NCI-H1694 treated with DMSO at 0.1 percent for 48 hours (cell line): ENCODE measurements at places on chromosomes 7 and 10.
A peak's percentile ranks its signal among the peaks of the same experiment; 100 is the strongest.

DNA sequence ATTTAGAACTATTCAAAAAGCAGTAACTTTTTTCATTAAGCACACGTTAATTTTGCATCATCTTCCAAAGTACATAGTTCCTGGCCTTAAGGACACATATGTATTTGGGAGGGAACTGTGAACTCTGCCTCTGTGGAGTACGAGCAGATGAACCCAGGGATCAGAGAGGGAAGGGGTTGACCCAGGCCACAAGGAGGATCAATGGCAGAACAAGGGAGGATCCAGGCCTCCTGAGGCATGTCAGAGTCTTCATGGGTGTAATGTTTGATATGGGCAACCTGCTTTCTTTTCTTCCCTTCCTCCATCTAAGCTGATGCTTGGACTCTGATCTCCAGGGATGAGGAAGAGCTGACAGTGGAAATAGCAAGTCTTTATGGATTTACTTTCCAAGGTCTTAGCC is 164.0 kb downstream of the SH2D4B start:
- DNase-seq = no peak

- DNase-seq = no peak
Observed at GRCh38 chr7:48962821-48963505, 38.6 kb downstream of the CDC14C start.

DNA sequence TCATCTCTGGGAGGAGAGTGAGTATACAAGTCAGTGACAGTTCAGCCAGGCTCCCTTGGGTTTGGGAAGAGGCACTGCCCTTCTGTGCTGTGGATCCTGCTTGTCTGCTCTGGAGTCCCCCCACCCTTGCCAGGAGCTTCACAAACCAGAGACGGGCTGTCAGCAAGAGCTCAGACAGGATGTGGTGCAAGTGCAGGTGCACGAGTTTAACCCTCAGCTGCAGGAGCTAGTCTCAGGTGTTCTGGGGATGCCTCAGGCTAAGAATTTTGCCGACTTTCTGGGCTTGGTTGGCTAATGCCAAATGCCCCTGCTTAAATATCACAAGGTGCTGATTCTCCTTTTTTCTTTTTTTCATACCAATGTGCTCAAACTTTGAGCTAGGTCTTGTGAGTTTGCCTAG is 22.3 kb downstream of the ZNF783 start:
- no peak for DNase-seq

- DNase-seq = no peak
Observed at GRCh38 chr10:1448252-1448930, 288.9 kb downstream of the ADARB2 start.

GRCh38 chr10:127398971-127399365 is 150.1 kb upstream of the NPS start:
- DNase-seq = no peak

DNA sequence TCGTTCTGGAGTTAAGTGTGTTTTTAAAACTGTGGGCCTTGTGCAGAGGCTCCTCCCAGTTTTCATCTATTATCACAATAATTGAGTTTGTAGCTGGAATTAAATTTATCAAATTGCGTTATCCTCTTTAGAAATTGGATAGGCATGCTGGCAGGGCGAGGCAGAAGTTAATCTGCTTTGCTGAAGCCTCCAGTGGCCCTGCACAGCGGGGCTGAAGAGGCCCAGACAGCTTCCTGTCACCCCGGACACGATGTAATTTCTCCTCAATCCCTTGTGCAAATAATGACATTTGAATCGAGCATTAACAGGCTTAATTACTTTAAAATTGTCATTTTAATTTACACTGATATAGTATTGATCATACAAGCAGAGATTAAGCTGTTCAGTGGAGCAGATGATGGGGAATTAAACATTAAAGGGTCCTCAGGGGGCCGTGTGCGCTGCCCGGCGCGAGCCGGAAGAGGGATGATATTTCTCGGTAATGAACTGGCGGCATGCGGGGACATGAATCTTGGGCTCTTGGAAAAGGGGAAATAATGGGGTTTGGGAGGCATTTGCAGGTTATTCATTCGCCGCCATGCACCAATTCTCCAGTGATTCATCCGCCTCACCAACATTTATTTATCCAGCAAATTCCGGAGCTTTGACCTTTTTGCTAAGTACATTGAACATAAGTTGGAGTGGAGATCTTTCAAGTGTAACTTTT is 118.5 kb downstream of the NKX6-2 start:
- DNase-seq = no peak

DNA sequence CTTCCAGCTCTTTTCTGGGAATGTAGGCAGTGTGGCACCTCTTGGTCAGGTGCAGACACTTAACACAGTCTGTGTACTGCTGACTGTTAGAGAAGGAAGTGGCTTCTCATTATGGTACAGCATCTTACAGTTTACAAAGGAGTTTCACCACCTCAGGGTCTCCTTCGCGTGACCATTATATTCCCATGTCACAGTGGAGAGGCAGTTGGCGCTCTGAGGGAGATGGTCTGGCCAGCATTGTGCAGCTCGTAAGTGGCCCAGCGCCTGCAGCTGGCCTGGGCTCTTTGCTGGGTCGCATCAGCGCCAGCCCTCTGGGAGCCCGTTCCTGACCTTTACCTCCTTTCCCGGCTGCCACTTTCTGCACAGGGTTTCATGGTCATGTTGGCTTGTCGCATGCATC is 15.4 kb downstream of the TSPAN15 start:
- DNase-seq = no peak

DNA sequence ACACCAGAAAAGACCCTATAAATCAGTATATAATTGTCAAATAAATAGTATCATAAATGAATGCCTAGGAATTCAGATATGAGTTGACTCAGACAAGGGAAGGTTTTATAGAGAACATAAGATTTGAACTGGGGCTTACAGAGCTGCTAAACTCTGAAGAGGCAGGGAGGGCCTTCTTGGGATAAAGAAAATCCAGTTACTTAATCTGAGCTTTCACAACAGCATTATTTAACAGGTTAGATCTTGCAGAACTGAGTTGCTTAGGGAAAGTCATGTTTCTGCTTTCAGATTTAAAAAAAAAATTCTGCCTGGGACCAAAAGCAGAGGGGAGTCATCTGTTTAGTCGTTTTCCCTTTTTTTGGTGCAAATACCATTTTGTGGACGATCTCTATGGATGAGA is 594.8 kb upstream of the FZD8 start:
- DNase-seq = no peak

DNA sequence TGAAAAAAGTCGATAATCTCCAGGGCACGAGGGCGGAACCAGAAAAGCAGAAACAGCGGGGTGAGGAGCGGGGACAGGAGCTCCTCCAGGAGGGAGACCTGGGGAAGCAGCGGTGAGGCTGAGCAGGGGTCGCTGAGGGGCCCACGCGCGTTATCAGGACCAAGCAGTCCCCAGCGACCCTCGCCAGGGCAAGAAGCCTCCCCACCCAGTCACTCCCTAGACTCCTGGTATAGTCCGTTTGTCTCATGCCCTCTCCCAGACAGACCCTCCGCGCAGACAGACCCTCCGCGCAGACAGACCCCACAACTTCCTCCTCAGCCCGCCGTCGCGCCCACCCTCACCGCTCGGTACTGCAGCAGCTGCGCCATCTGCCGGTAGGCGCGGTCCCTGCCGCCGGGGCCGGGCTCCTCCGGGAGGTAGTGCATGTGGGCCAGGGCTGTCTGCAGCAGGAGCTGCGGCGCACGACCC is 6.3 kb downstream of the ATG9B start:
- DNase-seq = peak; percentile 59

DNA sequence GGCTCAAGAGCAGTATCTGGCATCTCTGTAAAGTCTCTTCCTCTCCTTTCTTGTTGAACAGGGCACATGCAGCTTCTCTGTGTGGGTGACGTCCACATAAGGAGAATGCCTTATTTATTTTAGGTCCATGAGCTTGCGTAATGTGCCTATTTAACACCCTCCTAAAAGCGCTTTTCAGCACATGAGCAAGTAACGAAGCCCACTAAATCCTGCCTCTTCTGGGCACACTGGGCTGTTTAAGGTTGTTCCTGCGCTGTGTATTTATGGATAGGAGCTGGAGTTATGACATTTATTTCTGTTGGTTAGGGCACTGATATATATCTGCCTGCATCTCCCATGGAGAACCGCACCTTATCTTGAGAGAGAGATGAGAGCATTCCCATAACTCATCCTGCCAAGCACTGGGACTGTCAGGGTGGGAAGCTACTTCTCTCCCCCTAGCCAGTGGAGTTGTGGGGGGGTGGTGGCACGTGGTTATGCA is 76.1 kb downstream of the LRRC4 start:
- DNase-seq = no peak

DNA sequence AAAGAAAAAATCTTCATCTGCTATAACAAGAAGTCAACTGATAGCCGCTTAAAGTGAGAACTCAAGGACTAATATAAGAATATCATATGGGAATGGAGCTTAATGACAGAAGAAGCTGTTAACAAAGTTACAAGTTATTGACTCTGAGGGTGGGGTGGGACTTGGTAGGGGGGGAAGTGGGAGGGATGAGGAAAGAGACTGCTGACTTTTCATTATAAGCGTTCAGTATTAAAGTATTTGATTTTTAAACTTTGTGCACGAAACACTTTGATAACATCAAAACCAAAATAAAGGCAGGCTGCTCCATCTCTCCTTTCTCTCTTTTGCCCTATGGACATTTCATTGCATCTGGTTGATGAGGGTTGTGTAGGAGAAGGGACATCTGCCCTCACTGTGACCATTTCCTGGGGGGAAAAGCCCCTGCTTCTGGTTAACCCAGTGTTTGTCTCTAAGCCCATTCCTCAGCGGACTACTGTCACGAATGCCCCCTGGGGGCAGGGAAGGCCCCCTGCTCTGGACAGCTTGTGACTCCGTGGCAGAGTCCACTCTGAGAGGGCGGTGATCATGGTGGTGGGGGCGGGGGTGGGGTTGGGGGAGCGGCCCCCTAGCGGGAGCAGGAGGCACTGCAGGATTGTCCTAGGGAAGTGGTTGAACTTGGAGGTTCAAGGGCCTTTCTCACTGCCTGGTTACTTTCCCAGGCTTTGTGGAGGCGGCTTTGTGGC is 17.4 kb downstream of the SLC13A4 start:
- no peak for DNase-seq

- DNase-seq = no peak
Observed at GRCh38 chr10:61779950-61780659, 117.4 kb downstream of the CABCOCO1 start.

GRCh38 chr7:6167004-6167551 is 105.3 kb downstream of the CYTH3 start:
- peak; percentile 2 for DNase-seq
